ENCODE measurements at places on chromosomes 5 and 9.

- peak overlapping the region; percentile 95 for H3K4me3 ChIP-seq
- peaks cover 7% of the 10 kb centered on the region for H3K36me3 ChIP-seq
- H3K27me3 ChIP-seq, result no peaks in the 10 kb centered on the region
- no peak for DNase-seq
- H3K4me1 ChIP-seq, result peaks cover 70% of the 10 kb centered on the region
- peak overlapping the region; percentile 99 for H3K27ac ChIP-seq
These were observed 73.2 kb downstream of the PIK3R1 start for GRCh38 chr5:68288707-68289134.

- H3K36me3 ChIP-seq, result peaks cover 15% of the 10 kb centered on the region
- no peaks in the 10 kb centered on the region for H3K27me3 ChIP-seq
- no peak overlapping the region for H3K27ac ChIP-seq
- H3K4me1 ChIP-seq, result peaks cover 4% of the 10 kb centered on the region
- H3K4me3 ChIP-seq, result no peak overlapping the region
These were observed 80.1 kb downstream of the FBXW11 start for GRCh38 chr5:171926311-171926710.

- H3K27ac ChIP-seq, result peak overlapping the region; percentile 35
- peak overlapping the region; percentile 66 for H3K4me3 ChIP-seq
- H3K4me1 ChIP-seq, result peaks cover 8% of the 10 kb centered on the region
- H3K27me3 ChIP-seq, result no peaks in the 10 kb centered on the region
- DNase-seq, result no peak
- peaks cover 4% of the 10 kb centered on the region for H3K36me3 ChIP-seq
These were observed 71.9 kb upstream of the LARP1 start for GRCh38 chr5:154683101-154683880.

GRCh38 chr9:15304632-15305031, 2.4 kb downstream of the TTC39B start:
- H3K27me3 ChIP-seq, result peaks cover 2% of the 10 kb centered on the region
- H3K4me3 ChIP-seq, result no peak overlapping the region
- H3K4me1 ChIP-seq, result peaks cover 16% of the 10 kb centered on the region
- no peaks in the 10 kb centered on the region for H3K36me3 ChIP-seq
- no peak overlapping the region for H3K27ac ChIP-seq
- no peak for DNase-seq

- peak overlapping the region; percentile 1 for H3K27ac ChIP-seq
- no peaks in the 10 kb centered on the region for H3K27me3 ChIP-seq
- no peak for DNase-seq
- peaks cover 6% of the 10 kb centered on the region for H3K4me1 ChIP-seq
- no peak overlapping the region for H3K4me3 ChIP-seq
These were observed 203.9 kb downstream of the FBN2 start for GRCh38 chr5:128334010-128334716.

DNA sequence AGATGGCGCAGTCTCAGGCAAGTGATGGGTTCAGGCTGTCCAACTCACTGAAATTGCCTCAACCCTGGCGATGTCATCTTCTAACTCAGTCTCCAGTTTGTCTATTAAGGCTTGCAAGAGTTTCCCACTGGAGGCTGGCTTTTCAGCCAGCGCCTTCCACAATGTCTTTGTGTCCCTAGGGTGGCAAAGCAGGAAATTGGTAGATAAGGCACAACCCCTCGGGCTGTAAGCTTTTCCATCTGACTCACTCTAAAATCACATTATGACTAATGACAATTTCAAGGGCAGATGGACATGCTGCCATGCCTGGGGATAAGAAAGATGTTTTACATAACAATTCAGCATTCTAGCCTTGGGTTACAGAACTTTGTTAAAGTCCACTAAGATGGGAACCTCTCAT, 61.9 kb downstream of the MROH2B start:
- H3K4me3 ChIP-seq, result no peak overlapping the region
- peaks cover 3% of the 10 kb centered on the region for H3K27me3 ChIP-seq
- H3K36me3 ChIP-seq, result no peaks in the 10 kb centered on the region
- no peak overlapping the region for H3K27ac ChIP-seq
- DNase-seq, result no peak

- peaks cover 17% of the 10 kb centered on the region for H3K36me3 ChIP-seq
- peaks cover 25% of the 10 kb centered on the region for H3K4me1 ChIP-seq
- H3K4me3 ChIP-seq, result no peak overlapping the region
- H3K27me3 ChIP-seq, result no peaks in the 10 kb centered on the region
- DNase-seq, result no peak
These were observed 33.9 kb downstream of the SH3PXD2B start for GRCh38 chr5:172420235-172420939.

GRCh38 chr9:686321-686813, 155.1 kb upstream of the DMRT1 start:
- peaks cover 7% of the 10 kb centered on the region for H3K36me3 ChIP-seq
- H3K27me3 ChIP-seq, result no peaks in the 10 kb centered on the region
- no peak for DNase-seq

DNA sequence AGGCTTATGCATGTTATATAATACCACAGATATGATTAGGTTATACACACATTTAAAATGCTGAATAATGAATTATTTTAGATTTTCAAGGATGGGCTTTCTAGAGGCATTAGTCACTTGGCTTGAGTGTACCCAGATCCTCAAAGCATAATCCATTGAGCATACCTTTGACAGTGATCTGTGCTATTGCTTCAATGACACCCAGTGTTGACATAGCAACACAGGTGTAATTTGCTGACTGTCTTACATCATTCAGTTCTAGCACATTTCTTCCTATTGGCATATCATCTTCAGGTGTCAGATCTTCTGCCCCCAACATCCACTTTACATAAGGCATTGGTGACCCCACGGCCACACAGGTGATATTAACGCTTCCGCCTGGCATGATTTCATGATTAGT, 721.5 kb upstream of the DMAC1 start:
- peaks cover 7% of the 10 kb centered on the region for H3K36me3 ChIP-seq
- H3K27me3 ChIP-seq, result no peaks in the 10 kb centered on the region
- peaks cover 7% of the 10 kb centered on the region for H3K4me1 ChIP-seq

- H3K27ac ChIP-seq, result no peak overlapping the region
- H3K4me3 ChIP-seq, result no peak overlapping the region
- H3K27me3 ChIP-seq, result no peaks in the 10 kb centered on the region
- peaks cover 12% of the 10 kb centered on the region for H3K4me1 ChIP-seq
These were observed 27.5 kb downstream of the ASS1 start for GRCh38 chr9:130472184-130472705.
